ENCODE measurements at places on chromosomes 7 and 10.

GRCh38 chr10:74419491-74419951, 268.5 kb downstream of the ADK start:
- no peak for DNase-seq

- DNase-seq = no peak
Measured at GRCh38 chr10:67816719-67817118, 21.3 kb downstream of the DNAJC12 start.

DNA sequence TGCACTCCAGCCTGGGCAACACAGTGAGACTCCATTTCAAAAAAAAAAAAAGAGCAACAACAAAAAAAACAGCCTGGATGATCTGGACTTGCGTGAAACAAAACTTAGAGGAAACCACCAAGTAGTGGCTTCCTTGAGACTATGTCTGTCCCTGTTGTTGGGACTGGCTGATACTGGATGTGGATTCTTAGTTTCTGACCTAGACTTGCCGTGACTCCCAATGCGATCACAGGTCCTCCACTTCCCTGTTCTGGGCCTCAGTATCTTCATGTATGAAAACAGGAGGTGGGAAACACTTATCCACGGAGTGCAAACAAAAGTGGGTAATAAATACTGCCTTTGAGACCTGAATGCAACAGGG, 125.7 kb downstream of the PRPF18 start:
- peak; percentile 52 for DNase-seq

DNA sequence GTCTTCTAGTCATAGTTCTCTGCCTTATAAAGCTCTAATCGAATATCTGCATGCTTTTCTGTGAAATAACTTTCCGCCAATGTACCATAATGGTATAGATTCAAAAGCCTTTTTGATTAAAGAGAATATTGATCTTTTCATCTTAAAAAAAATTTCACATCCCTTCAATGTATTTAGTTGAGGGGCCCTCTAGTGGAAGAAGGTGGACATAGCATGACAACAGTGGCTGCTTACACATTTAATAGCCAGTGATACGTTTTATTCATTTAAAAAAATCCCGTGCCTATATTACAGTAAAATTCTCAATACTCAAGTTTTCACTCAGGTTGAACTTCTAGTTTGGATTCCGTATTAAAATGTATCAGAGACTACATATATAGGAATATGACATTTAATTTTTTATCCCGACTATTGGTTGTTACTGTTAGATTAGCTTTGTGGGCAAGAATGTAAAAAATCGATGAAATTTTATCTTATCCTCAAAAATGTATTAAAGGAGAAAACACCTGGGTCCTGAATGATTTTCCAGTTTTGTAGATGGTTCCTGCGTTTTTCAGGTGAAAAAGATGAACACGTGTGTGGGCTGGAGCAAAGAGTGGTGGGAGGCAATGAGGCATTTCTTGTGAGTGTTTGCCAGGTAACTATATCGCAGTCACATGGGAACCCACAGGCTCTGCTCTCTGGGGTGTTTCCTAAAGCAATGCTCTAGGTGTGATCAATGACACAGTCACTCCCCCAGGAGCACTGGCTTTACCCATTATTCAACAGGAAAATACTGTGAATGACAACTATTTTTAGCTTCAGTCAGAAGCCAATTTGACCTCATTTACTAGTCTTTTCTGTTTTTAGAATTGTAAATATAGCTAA, 24.1 kb upstream of the PNLIP start:
- peak; percentile 34 for DNase-seq

DNA sequence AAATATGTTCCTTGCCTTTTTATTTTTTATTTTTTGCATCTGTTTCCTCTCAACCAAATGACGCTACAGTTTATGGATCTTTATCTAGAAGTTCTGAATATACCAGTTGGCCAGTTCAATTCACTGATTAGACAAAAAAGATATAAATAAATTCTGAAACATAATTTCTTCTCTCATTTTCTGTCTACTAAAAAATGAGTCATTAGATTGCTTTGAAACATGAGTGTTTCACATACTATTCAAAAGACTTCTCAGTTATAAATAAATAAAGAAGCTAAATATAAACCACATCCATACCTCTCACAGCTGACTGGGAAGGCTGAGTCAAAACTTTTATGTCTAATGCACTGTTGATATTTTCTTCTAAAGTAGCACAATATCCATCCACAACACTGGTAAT, 97.6 kb upstream of the GPR22 start:
- no peak for DNase-seq

DNA sequence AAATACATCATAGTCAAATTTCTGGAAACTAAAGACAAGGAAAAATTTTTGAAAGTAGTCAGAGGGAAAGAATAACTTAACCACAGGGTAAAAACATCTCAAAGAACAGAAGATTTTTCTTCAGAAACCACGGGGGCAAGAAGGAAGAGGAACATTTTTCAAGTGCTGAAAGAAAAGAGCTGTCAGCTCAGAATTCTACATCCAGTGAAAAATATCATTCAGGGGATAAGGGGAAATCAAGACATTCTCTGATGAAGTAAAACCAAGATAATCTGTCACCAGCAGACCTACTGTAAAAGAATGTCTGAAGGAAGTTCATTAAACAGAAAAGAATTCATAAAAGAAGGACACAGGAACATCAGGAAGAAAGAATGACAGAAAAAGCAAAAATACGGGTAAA, 111.2 kb upstream of the TMEM72 start:
- DNase-seq = no peak

GRCh38 chr10:43644252-43644651, 4.4 kb downstream of the ZNF32 start:
- no peak for DNase-seq

GRCh38 chr10:88389456-88389855, 193.7 kb downstream of the RNLS start:
- peak; percentile 59 for DNase-seq

DNA sequence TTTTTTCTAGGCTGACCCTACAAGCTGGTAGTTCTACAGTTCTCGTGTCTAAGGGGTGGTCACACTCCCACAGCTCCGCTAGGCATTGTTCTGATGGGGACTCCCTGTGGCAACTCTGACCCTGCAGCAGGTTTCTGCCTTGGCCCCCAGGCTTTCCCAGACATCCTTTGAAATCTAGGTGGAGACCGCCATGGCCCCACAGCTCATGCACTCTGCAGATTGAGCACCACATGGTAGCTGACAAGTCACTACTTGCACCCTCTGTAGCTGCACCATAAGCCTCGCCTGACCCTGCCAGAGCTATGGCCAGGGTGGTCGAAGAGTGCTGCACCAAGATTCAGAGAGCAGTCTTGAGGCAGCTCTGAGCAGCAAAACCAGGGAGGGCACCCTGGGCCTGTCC, 275.6 kb downstream of the LHFPL3 start:
- no peak for DNase-seq

GRCh38 chr7:151453326-151453791, 13.4 kb upstream of the CRYGN start:
- no peak for DNase-seq

DNA sequence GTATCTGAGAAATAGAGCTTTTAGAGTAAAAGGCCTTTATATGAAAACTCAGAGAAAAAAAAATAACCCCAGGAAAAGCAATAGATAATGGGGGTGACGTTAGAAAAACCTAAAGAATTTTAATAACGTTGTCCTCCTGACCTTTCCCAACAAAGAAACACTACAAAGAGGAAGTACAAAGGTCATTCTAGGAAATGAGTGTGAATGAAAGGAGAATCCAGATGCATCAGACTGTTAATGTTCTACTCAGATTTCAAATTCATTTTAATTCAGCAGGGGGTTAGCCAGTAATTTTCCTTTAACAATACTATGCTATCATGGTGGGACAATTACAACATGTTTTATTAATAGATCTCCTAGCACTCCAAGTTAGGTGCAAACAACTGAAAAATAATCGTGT, 73.8 kb upstream of the CDK1 start:
- DNase-seq = no peak

DNA sequence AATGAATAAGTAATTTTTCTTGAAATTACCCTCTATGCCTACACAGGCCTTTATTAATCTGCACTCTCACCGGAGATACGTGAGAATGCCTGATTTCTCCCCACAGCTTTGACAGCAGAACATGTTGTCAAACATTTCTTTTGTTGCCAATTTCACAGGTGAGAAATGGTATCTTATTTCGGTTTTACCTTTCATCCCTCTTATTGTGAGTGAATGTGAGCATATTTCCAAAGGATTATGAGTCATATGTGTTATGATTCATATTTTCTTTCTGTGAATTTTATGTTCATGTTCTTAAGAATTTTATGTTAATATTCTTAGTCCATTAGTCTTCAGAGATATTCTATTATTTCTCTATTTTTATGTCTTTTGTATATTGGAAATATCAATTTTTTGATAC, 965.1 kb downstream of the CCSER2 start:
- DNase-seq = no peak

DNA sequence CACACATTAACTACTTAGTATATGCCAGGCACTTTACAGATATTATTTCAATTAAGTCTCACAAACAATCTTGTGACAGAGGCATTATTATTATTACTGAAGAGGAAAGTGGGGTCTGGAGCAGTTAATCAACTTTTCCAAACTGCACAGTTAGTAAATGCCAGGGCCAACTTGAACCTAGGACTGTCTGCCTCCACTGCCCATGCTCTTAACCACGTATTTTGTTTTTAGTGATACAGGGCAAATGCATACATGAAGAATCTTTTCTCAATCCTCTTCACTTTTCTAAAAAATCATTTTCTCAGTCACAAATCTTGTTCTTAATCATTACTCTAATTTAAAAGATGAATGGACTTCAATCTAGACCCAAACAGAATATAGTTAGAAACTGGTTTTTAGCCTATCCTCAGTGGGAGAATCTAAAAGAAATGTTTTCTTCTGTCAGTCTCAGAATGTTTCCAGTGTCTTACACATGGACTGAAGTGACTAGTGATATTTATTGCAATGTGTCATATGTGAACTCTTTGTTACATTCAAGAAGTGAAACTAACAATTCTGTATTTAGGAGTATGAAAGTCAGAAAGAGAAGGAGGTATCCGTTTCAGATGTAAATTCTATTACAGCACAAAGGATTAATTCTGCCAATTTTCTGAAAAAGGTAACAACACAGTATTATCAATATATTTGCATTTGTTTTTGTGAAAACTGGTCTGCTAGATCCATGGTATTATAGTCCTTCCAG, 55.5 kb upstream of the CCNJ start:
- DNase-seq = peak; percentile 20

GRCh38 chr10:91299999-91300575, 79.6 kb downstream of the PCGF5 start:
- DNase-seq = no peak

GRCh38 chr7:48299580-48300169, 128.4 kb downstream of the ABCA13 start:
- peak; percentile 58 for DNase-seq

GRCh38 chr7:77862691-77863090, 64.1 kb downstream of the PHTF2 start:
- no peak for DNase-seq

DNA sequence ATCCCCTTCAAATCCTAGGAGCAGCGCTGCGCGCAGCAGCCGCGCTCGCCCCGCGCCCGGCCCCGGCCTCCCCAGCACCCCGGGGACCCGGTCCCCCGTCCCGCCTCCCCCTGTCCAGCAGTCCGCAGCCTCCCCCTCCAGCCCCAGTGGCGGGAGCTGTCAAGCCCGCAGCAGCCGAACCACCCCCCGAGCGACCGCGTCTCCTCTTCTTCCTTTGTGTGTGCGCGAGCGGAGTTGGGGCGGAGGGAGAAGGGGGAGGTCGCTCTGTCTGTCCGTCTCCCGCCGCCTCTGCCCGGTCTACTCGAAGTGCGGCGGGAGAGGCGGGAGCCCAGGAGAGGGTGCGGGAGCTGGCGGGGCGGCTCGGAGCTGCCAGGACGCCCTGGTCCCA, 375 bp upstream of the CHN2 start:
- no peak for DNase-seq

- no peak for DNase-seq
Measured at GRCh38 chr7:141722529-141722928, 14.4 kb downstream of the WEE2 start.

DNA sequence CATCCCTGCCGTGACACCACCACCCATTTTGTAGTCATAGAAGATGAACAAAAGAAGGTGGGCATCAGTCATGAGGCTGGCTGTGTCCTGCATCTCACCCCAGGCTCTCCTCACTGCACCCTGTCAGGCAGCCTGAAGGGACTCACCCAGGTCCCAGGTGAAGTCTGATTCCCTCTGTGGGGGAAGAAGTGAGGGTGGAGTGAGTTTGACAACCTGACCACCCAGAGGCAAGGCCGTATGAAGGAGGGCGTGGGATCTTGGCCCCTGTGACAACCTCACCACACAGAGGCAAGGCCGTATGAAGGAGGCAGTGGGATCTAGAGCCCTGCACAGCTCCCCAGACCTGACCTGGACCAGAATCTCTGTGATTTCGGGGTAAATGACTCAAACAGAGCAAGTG, 152.5 kb downstream of the DIP2C start:
- no peak for DNase-seq

- DNase-seq = no peak
Measured at GRCh38 chr10:96468845-96469244, 44.9 kb downstream of the TLL2 start.

GRCh38 chr10:121324678-121325213, 273.5 kb downstream of the FGFR2 start:
- no peak for DNase-seq

DNA sequence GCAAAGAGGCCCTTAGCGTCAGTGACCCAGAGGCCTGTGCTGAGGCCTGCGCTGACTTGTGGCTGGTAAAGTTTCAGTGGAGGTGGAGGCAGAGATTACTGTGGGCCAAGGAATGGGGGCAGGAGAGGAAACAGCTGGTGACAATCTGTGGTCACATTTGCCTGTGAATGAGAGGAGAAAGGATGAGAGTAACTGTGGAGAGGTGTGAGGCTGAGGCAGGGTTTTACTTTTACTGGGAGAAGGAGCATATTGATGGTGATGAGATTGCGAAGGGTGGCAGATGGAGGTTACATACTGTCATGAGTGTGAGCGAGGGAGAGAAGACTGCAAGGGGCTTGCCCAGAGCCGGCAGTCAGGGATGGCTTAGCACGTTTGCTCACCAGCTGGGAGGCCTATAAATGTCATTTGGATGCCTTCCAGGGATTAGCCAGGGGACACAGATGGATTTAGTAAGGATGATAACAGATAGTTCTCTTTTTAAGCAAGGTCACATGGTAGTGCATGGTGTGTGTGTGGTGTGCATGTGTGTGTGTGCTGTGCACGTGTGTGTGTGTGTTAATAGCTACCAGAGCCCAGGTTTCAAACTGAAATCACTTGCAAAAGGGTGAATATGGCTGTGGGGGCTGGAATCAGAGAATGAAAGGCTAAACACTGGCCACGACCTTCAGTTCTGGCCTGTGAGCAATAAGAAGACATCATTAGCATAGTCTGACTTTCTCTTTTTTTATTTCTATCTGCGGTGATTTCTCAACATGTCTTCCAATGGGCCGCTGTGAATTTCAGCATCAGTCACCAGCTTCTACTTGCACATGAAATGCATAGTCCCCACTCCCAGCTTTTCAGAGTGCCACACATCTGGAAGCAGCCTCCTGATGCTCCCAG, 291.5 kb upstream of the ZNF32 start:
- no peak for DNase-seq

- DNase-seq = peak; percentile 18
Measured at GRCh38 chr7:92461027-92462003, 14.0 kb downstream of the GATAD1 start.

- DNase-seq = no peak
Measured at GRCh38 chr10:58473976-58474375, 38.7 kb upstream of the BICC1 start.
